ENCODE measurements at places on chromosomes 2 and 18.
A peak's percentile ranks its signal among the peaks of the same experiment; 100 is the strongest.

- DNase-seq, result no peak
Measured at GRCh38 chr2:170375192-170375591, 197.2 kb downstream of the MYO3B start.

DNA sequence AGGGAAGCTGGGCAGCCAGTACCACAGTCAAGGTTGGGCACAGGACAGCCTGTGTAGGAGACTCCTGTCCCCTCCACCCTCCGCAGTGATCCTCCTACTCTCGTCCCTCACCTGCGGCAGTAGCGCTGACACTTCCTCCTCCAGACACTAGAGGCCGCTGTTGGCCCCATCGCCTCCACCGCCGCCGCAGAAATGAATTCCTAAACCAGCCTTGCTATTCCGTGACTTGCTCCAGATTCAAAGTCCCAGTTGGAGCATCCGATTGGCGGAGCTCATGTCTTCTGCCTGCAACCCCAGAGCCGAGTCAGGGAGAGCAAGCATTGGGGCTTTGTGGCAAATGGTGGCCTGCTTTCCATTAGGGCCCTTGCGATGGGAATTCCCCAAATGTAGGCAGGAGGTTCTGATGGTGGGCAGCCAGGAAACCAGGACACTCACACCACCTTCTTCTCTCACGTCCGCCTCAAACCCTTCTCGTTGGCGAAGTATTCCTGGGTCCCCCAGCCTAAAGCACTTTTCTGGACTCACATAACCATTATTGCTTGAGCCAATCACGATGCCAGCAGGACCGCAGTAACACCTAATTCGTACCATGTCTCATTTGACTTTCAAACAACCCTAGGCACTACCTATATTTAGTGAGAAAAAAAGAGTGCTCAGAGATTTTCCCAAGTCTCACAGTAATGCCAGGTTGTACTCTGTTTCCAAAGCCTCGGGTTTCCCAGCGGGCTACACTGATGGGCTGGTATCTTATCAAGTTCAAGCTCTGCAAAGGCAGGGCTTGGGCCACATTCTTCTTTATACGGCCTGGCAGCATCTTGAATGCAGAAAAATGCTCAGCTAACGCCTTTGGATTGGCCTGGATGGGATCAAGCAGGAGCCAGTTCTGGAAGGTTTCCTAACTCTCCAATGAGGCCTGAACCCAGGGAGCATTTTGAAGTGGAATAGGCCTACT lies 1.2 kb upstream of the DNAJB2 start:
- peak; percentile 79 for DNase-seq

- no peak for DNase-seq
Measured at GRCh38 chr2:123500346-123500745, 524.7 kb upstream of the CNTNAP5 start.

DNA sequence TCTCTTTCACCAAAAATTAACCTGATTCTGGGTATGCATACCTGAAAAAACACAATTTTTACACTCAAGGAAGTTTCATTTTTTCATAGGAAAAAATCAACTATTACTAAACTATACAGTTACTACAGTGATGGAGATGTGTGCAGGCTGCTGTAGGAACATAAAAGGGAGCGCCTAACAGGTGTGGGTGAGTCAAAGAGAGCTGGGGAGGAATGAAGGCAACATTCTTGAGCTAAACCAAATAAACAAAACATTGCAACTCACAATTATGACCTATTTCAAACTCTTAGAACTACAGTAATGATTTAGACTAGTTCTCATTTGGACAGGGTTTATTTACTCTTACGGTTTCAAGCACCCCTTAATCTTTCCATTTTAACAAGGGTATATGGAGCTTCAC lies 13.4 kb upstream of the CLASP1 start:
- DNase-seq, result no peak

- no peak for DNase-seq
Measured at GRCh38 chr2:110852541-110853263, 120.3 kb downstream of the ACOXL start.

DNA sequence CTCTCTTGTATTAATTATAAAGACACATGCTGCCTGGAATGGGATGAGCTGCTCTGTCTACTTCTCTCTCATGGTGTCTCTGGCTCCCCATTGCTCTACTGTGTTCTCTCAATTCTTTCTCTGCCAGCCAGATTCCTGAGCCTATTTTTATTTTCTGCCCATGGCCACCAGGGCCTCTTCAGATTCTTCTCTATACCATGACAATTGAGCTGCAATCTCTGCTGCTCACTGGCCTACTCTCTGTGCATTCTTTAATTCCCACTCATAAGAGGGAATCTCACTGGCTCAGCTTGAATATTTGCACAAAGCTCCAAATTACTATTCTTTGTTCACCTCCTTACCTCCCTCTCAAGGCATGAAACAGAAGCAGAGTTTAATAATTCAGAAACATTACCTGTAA lies 161.4 kb upstream of the GULP1 start:
- DNase-seq, result no peak

GRCh38 chr2:149525323-149525722 lies 62.3 kb downstream of the MMADHC start:
- no peak for DNase-seq

- DNase-seq, result no peak
Measured at GRCh38 chr2:28117104-28117596, 226.6 kb downstream of the BABAM2 start.

GRCh38 chr18:58896734-58897508 lies 32.2 kb downstream of the ZNF532 start:
- no peak for DNase-seq

- peak; percentile 44 for DNase-seq
Measured at GRCh38 chr2:176613323-176613987, 344.2 kb downstream of the MTX2 start.

- DNase-seq, result peak; percentile 41
Measured at GRCh38 chr18:56028514-56028913, 440.5 kb upstream of the TCF4 start.

- no peak for DNase-seq
Measured at GRCh38 chr18:67608191-67608590, 91.7 kb upstream of the DSEL start.

- DNase-seq, result peak; percentile 61
Measured at GRCh38 chr2:102037681-102038080, 45.9 kb downstream of the IL1R2 start.

DNA sequence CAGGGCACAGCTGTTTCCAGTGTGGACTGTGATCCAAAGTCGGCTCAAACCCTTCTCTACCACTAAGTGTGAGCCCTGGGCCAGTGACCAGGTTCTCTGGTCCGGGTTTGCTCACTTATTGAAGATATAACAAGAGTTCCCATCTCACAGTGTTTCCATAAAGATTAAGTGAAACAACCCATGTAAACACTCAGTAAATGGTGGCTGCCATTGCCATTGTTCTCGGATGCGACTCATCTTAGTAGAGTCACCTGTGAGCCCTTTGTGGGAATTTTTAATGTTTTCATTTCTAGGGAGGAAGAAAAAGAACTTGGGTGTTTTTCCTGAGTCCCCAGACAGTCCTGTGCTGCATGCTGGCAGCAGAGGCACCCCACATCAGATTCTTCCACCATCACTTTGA lies 53.4 kb downstream of the TPGS2 start:
- DNase-seq, result no peak

DNA sequence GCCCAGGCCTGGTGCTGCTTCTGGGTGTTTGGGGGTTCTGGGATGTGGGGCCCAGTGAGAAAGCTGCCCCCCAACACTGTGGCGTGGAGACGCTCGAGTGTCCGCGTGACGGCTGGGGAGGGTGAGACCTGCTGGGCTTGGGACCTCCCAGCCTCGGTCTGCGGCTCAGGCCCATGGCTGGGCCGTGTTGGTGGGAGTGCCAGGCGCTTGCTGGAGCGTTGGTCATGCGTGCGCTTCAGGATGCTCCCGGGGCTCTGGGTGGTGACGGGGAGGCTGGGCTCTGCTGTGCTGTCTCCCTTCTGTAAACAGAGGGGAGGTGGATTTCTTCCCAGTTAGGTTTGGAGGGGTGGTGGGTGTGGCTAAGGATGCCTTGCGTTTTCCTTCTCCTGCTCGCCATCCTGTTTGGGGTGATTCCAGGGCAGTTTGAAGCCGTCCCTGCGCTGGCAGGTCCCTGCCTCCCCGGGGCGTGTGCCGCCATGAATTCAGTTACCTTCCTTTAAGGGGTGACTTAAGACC lies 606 bp downstream of the GAL3ST2 start:
- peak; percentile 6 for DNase-seq

DNA sequence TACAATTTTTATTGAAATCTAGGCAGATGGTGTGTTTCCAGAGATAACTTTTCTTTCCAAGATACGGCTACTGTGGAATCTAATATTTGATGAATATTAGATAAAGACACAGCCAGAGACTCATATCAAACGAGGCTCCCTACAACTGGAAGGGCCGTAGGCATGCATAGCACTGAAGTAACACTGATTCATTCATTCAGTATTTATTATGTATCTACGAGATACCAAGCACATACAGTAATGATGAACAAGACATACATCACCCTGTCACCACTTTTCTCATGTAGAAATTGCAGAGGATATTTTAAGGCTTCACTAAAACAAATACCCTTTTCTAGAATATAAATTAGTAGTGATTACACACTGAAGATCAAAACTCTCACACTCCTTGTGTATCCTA lies 74.5 kb downstream of the KCTD18 start:
- peak; percentile 25 for DNase-seq

- no peak for DNase-seq
Measured at GRCh38 chr2:164993287-164994016, 38.1 kb upstream of the SLC38A11 start.

DNA sequence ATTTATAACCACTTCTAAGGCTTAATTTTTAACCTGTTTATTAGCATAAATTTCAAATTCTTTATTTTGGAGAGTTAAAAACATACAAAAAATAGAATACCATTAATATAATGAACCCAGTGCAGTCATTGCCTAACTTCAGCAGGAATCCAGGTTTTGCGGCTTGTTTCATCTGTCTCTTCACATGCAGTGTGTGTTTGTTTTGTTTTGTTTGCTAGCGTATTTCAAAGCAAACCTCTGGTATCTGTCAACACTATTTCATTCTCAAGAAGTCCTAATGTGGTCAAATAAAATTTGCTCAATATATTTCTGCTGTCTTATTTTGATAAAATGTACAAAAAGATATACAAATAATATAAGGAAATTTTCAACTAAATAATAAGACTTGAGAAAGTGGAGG lies 328.5 kb downstream of the AGPS start:
- no peak for DNase-seq

DNA sequence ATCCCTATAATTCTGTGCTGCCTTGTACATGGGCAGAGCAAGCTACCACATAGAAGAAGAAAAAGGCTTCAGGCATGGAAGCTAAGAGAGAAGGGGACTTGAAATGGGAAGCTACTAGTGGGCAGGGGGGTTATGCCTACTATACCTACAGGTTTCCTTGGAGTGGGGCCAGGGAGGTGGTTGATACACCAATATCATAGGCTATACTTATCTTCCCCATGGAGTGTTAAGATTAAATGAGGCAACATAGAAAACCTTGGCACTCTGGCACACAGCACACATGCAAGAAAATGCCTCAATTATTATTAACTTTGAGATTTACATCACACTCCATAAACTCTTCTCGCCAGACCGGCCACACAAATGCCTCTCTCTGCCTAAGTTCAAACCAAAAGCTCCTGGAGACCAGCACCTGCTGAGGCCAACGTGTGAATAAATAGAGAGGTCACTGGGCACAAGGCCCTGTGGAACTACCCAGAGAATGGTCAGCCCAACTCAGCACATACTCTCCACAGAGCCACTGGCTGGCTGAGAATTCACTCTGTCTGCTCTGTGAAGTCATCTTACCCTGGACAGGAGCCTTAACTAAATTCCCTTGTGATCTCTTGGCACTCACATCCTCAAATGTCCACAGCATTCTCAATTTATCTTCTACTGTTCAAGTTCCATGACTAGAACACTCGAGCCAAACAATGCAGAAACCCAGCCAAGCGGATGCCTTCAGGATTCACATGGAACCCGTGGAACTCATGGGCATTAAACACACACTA lies 498.7 kb downstream of the BCL11A start:
- DNase-seq, result no peak

GRCh38 chr2:235352541-235352940 lies 141.3 kb upstream of the AGAP1 start:
- no peak for DNase-seq

- DNase-seq, result no peak
Measured at GRCh38 chr2:69310111-69311023, 76.7 kb downstream of the GFPT1 start.

DNA sequence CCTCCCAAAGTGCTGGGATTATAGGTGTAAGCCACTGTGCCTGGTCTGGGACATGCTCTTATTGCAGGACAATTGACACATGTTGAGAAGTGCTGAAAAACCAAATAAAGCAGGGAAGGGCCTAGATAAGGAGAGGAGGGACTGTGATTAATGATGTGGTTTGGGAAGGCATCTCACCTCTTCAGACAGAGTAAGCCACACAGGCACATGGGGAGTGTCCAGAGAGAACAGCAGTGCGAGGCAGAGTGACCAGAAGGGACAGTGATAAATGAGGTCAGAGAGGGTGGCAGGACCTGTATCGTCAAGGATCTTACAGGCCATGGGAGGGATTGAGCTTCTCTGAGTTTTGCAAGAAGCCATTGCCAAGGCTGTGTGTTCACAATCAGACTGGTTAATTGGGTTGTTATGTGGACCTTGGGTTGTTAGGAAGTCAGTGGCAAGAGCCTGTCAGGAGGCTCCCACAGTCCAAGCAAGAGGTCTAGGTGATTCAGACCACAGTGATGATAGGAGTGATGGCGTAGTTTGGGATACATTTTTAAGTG lies 58.5 kb downstream of the EIF5B start:
- no peak for DNase-seq

- no peak for DNase-seq
Measured at GRCh38 chr2:15952451-15953146, 12.2 kb downstream of the MYCN start.

DNA sequence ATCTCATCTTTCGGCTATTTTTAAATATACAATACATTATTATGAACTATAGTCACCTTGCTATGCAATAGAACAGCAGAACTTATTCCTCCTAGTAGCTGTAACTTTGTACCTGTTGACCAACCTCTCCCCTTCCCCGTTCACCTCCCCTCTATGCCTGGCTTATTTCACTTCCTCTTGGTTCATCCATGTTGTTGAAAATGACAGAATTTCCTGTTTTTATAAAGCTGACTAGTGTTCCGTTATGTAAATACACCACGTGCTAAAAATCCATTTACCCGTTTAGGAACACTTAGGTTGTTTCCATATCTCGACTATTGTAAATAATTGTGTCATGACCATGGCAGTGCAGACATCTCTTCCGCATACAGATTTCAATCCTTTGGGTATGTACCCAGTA lies 10.3 kb downstream of the ALPI start:
- no peak for DNase-seq

GRCh38 chr2:211367293-211367692 lies 810.9 kb downstream of the CPS1 start:
- DNase-seq, result no peak

- DNase-seq, result no peak
Measured at GRCh38 chr2:222827417-222827816, 33.4 kb upstream of the ACSL3 start.

DNA sequence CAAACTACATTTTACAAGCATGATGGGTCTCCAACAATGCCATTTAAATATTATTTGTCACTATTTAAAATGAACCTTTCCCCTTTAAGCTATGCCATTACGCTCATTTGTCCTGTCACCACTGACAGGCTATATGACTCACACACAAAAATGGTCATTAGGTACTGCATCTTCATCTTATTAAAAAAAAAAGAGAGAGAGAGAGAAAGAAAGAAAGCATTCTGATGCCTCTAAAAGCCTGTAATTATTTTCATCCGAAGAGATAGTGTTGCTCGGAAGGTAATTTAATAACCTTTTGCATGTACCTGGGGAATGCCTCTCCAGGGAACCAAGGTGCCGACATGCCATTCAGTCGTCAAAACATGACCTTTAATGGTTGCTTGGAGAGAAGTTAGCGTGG lies 226.7 kb downstream of the ARHGAP15 start:
- DNase-seq, result no peak

Measured in AG20443 (cell line).